ENCODE measurements at places on chromosomes 4 and X.

DNA sequence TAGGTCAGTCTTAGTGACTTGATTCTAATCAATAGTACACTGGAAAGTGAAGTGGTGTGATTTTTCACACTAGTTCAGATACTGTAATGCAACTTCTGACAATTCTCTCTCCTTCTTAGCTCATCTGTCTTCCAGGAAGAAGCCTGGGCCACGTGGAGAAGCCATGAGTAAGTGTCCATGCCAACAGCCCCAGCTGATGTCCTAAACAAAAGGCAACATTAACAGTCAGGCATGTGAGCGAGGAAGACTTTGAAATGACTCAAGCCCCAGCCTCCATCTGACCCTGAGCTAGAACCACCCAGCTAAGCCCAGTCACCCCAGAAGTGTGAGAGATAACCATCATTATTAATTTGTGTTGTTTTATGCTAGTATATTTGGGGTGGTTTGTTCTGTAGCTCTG is 115.7 kb upstream of the MAGEB16 start:
- no peak for DNase-seq

- DNase-seq = peak; percentile 78
Measured at GRCh38 chr4:38310446-38311043, 350.3 kb downstream of the PTTG2 start.

GRCh38 chr4:104571341-104571740 is 76.6 kb upstream of the CXXC4 start:
- DNase-seq = no peak

DNA sequence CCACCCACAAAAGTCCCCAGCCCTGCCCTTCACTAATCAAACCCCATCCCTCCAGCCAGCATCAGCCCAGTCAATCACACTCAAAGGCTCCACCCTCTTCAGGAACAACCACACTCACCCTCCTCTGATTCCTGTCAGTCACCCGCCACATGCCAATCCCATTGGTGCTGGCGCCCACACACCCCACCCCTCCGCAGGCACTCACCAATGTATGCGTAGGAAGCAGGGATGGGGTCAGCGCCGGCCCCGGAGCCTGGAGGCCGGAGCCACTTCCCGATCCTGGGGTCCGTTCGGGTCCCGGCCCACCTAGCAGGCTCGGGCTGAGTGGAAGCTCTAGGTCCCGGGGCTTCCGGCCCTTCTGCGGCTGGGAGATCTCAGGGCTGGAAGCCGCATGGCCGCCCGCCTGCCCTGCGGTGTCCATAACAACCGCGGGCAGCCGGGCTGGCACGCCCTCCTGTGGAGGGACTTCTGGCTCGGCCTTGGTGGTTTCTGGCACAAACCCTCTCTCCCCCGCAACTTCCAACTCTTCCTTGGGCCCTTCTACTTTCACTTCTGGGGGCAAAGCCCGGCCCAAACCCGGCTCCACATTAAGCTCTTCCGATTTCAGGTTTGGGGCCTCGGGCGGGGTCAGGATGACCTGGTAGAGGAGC is 7.9 kb upstream of the CFP start:
- peak; percentile 70 for DNase-seq

DNA sequence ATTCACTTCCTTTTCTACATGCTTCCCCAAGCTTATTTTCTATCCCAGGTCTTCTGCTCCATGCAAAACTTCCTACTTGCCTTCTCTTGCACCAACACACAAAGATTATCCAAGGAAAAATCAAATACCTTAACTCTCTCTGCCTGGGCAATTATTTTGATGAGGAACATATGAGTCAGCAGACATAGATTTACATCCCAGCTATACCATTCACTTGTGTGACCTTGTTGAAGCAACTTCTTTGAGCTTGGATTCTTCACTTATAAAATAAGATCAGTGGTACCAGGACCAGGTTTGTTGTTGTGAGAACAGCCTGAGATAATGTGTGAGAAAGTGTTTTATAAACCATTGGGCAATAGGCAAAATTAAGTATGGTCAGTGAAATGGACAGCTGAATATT is 39.1 kb upstream of the TMEM192 start:
- no peak for DNase-seq

DNA sequence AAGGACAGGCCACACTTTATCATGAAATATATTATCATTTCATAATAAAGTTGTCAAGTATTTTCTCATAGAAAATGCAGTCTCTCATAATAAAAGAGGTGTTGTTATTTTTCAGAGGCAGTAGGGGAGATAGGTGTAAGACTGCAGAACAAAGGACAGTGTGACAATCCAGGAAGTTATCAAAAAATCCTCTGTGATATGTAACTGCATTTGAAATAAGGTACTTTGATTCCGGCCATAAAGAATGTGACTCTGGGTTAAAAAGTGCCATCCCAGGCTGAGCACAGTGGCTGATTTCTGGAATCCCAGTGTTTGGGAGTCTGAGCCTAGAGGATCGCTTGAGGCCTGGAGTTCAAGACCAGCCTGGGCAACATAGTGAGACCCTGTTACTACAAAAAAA is 37.6 kb upstream of the TMPRSS11B start:
- DNase-seq = no peak

GRCh38 chr4:2512396-2513135 is 23.9 kb upstream of the FAM193A start:
- peak; percentile 9 for DNase-seq

GRCh38 chr4:37109756-37110155 is 134.8 kb upstream of the NWD2 start:
- DNase-seq = no peak

DNA sequence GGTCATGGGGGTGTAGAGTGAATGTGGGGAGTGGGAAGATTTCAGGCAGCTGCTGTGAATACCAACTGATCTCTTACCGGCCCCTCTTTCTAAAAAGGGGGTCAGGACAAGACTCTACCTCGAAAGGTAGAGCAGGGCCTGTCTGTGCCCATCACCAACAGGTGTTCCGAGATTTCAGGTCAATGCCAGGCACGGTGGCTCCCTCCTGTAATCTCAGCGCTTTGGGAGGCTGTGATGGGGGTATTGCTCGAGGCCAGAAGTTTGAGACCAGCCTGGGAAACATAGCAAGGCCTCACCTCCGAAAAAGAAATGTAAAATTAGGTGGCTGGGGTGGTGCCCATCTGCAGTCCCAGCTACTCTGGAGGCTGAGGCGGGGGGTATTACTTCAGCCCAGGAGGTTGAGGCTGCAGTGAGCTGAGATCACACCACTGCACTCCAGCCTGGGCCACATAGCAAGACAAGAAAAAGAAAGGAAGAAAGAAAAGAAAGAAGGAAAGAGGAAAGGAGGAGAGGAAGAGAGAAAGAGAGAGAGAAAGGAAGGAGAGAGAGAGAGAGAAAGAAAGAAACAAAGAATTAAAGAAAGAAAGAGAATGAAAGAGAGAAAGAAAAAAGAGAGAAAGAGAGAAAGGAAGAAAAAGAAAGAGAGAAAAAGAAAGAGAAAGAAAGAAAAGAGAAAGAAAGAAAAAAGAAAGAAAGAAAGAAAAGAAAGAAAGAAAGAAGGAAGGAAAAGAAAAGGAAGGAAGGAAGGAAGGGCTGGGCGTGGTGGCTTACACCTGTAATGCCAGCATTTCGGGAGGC is 50.1 kb downstream of the CRLF2 start:
- no peak for DNase-seq

DNA sequence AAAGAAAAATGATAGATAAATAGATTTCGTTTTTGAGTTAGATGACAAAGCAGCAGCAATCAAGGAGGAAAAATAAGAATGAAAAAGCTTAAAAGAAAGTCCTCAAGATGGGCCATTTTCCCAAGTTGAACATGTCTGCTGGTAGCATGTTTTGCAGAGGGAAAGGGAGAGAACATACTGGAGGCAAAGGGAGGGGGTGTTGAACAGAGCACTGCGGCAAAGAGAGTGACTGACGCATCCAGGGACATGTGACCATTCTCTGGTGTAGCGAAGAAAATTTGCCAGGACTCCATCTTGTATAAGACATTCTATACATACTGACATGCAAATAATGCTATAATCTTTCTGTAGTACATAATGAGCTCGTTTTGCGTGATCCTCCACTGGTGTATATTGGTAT is 1.2 kb downstream of the LINC00632 start:
- no peak for DNase-seq

DNA sequence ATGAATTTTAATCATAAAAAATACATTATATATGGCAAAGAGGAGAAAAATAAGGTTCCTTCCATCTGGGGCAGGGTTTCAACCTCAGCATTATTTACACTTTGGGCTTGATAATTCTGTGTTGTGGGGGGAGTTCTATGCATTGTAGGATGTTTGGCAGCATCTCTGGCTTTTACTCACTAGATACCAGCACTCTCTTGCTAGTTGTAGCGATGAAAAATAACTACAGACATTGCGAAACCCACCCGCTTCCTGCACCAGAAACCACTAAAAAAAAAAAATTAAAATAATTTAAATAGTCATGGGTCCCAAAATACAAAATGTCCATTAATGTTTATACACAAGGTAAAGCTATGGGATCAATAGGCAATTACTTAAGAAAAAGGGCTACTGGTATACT is 52.7 kb downstream of the PPP3CA start:
- DNase-seq = no peak

GRCh38 chrX:3963980-3964379 is 250.5 kb upstream of the PRKX start:
- DNase-seq = no peak

- DNase-seq = no peak
Measured at GRCh38 chr4:8044699-8045098, 105.0 kb upstream of the AFAP1 start.

DNA sequence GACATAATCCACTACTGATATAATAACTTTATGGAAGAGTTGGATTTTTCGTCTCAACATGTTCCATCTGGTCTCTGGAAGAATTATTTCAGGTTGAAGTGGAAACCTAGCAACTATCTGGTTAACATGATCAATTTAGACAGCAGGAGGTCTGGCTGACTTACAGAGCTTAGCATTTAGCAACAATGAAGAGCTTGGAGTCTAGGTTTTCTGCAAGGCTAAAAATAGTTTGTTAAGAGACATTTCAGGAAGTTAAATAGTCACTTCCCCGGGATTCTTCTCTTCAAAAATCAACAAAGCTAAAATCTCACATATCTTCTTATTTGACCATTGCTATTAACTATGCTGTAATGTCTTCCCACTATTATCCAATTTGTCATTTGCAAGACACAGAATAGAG is 418.6 kb upstream of the DIPK2B start:
- DNase-seq = no peak

DNA sequence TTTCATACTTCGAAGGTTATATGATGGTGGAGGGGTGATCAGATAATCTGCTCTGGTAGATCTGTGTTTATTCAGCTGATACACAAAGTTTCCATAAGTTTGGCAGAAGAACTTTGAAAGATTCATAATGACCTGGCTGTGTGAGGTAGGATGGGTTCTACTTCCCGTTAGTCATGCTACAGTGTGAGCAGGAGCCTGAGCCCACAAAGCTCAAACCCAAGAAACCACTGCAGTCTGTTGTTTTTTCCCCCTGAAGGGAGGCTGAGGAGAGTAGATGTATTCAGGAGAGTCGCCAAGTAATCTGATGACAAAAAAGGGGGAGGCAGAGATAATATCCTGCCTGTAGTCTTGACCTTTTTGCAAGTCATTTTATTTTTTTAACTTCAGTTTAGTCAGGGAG is 52.8 kb upstream of the PPP3CA start:
- DNase-seq = no peak

GRCh38 chrX:136086521-136086920 is 60.8 kb upstream of the FHL1 start:
- no peak for DNase-seq

GRCh38 chr4:185322803-185323202 is 72.9 kb downstream of the LRP2BP start:
- no peak for DNase-seq

DNA sequence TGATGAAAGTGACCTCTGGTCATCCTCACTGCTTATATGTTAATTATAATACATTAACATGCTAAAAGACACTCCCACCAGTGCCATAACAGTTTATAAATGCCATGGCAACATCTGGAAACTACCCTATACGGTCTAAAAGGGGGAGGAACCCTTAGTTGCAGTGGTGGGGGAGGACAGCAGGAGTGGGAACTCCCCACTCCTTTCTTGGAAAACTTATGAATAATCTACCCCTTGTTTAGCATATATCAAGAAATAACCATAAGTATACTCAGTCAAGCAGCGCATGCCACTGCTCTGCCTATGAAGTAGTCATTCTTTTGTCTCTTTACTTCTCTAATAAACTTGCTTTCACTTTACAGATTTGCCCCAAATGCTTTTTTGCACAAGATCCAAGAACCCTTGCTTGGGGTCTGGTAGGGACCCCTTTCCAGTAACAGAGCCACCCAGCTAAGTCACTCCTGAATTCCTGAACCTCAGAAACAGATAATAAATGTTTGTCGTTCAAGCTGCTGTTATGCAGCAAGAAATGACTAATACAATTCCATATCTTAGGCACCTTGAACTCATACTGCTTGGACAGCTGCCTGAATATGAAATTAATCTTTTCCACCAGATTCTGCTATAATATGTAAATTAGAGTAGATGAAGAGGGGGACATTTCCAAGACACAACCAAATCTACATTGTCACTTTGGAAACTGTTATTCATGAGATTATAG is 14.4 kb upstream of the REPS2 start:
- DNase-seq = no peak

- DNase-seq = no peak
Measured at GRCh38 chrX:150446995-150447394, 83.9 kb downstream of the MAMLD1 start.

- peak; percentile 63 for DNase-seq
Measured at GRCh38 chr4:150078041-150078578, at the start of gene DCLK2. Gene DCLK2 (plus strand): TSS chr4:150078445. CDS start chr4:150079028, 583 bp downstream.

DNA sequence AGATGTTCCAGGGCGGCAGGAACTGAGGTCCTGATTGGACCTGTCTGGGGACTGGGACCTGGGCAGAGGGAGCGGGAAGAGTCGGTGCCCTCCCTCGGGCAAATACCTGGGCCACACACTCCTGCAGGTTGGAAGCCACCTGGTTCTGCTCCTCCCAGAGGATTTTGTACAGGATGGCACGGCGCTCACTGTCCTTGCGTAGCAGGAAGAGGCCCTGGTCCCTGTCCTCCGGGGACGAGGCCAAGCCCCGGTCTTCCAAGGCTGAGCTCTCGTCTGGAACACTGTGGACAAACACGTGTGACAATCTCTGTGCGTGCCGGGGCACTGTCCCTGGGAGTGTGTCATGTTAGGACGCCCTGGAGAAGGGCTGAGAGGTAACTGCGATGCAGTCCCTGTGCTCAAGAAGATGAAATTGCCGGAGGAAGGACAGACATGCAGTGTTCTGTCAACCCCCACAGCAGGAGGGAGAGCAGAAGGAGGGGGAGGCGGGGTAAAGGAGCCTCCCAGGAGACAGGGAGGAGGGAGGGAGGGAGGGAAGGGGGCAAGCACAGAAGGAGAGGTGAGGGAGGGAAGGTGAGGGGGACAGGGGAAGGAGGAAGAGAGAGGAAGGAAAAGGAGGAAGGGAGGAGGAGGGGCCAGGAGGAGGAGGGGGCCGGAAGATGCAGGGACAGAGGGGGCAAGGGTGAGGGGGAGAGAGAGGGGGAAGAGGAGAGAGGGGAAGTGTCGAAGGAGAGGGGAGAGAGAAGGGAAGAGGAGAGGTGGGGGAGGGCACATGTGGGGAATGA is 29.0 kb downstream of the PDHA1 start:
- DNase-seq = no peak

DNA sequence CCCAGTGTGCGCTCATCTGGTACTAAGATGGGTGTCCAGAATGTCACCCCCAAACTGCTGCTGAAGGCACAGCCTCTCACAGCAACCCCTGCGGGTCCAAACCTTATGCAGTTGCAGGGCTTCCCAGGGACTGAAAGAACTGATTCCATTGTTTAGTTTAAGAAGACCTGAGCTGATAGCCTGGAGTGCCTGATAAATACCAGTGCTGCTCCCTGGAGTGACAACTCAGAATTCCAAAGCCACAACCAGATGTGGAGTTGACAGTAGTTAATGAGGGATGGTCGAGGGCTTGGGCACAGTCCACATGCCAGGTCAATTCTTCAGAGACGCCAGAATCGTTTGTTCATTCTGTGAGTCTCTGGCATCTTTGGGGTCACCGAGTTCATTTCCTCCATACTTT is 71.2 kb downstream of the LNX1 start:
- no peak for DNase-seq
